ENCODE measurements at places on chromosomes 3 and 15.

DNA sequence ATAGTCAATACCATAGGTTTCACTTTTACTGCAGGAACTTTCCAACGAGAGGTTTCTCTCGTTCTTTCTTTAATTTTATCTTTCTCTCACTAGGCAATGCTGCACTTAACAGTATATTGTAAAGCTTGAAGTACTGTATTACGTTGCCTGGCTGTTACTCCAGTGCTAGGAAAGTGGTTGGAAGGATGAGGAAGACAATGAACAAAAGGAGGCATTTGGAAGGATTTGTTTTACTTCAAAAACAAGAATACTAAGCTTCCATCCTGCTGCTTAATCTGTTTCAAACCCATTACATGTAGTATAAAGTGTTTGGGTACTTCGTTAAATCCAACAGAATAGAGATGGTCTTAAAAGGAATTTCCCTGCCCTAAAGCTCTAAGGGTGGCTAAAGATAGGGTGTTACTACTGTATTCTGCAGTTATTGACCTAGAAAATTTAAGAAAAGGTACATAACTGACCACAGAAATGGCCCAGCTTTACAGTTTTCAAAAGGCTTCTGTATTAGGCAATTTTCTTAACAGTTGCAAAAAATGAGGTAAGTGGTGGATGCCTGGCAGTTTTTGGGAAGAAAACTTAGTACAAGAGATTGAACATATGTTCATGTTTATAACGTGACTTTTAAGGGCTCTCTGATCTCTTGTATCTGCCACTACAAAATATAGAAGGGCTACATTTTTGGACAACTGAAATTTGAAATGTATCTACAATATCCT is 785 bp upstream of the IFT57 start:
- DNase-seq = no peak

DNA sequence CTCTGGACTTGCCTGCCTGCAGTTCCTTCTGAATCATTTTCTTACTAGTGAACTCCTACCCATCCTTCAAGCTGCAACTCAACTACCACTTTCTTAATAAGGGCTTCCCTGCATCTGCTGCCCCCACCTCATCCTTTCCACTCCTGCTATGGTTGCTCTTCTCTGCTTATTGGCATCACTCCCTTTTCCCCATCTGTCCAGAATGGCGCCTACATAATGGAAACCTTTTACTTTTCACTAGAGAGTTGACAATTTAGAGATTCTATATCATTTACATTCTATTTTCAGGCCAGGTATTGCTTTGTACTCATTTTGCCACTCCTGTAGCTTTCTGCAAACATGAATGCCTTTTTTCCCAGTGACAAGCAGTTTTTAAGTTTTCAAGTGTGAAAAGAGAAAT is 1.9 kb upstream of the EPHA3 start:
- no peak for DNase-seq

DNA sequence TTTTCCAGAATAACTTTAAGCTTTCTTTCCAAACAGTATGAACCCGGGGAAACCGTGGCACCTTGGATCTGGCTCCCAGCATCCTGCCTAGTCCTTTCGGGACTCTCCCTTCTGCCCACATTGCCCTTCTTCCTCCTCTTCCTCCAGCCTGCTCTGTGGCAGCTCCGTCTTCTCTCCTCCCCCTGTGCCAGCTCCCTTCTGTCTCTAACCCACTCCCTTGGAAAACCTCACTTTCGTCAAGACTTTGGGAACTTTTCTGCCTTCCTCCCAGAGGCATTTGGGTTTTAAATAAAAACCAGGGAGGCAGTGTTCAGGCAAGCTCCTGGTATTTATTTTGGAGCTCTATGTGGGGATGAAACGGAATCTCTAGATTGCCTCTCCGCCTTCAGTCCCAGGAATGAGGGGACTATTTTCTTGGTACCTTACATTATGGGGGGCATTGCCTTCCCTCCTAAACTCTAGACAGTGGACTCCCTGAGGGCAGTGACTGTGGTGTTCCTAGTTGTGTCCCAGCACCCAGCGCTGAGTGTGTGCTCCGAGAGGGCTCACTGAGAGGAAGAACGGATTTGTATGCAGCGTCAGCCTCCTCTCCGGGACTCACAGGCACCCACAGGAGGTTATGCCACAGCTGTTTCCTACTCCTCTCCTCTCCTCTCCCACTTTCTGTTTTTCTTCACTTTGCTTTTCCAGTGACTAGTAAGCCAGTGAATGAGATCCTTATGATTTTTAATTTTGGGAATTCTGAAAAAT is 105.4 kb upstream of the MRPS22 start:
- no peak for DNase-seq

- DNase-seq = no peak
Observed at GRCh38 chr15:98427321-98427720, 221.0 kb upstream of the IGF1R start.

DNA sequence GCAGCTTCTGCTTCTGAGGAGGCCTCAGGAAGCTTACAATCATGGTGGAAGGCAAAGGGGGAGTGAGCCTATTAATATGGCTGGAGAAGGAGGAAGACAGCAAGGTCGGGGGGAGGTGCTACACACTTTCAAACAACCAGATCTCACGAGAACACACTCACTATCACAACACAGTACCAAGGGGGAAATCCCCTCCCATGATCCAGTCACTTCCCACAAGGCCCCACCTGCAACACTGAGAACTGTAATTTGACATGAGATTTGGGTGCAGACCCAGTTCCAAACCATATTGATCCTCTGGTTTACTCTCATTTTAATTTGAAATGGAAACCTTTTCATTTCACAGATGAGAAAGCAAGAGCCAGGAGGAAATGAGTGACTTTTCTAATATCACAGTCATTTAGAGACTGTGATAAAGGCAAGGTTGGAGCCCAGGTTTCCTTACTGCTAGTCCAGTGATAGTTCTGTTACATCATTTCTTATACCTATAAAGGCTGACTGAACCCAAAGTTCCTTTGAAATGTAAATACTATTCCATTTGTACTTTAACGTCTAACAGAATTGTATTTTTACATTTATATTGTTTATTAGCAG is 105.8 kb upstream of the GAP43 start:
- DNase-seq = no peak

DNA sequence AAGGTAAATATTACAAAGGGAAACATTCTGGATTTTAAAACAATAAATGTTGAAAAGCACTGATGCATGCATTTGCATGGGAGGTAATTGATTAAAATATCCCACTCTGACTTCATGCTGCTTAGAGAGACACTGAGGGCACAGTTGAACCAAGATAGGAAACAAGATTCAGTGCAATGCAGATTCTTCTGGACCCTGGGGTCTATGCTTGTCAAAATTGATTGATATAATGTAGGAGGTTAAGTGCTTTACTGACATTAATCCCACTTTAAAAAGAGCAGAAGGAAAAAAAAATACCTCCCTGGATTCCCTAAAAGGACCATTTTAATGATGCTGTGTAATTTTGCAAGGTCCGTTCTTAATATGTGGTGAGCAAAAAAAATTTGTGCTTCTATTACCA is 454.2 kb downstream of the GABRB3 start:
- DNase-seq = no peak

DNA sequence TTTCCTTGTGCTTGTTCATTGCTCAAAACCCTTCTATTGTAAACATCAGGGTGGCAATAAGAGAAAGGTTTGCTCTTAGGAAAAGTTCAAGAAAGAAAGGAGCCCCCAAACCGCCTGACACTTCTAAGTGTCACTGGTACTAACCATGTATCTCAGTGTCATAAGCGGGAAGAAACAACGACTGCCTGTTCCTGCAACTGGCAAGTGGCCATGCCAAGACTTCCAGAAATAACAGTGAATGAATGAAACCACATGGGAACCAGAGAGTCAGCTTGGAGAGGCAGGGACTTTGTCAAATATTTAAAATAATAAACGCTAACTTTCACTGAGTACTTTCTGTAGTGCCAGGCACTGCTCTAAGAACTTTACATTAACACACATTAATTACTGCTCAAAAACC is 1.1 kb downstream of the PLSCR2 start:
- DNase-seq = no peak

DNA sequence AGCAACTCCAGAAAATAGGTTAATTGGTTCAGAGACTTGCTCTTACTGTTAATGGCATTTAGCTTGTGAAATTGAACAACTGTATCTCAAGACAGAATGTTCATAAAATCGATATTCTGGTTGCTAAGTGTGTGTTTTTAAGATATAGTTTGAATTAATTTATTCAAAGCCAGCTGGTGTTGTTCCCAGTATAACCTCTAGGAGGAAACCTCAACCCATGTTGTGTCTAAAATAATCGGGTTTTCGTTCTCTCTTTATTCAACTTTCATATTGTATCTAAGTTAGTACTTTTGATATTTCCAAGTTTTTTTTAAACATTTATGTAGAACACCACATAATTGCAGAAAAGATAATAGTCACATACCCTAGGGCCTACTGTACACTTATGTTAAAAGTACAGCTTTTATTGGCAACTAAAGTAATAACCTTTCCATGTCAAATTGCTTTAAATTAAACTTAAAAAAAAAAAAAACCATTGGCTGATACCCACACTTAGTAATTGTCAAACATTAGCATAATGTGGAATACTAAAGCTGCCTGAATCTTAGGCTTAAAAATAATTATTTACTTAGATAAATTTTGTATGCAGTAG is 90.9 kb downstream of the SAMMSON start:
- DNase-seq = no peak

DNA sequence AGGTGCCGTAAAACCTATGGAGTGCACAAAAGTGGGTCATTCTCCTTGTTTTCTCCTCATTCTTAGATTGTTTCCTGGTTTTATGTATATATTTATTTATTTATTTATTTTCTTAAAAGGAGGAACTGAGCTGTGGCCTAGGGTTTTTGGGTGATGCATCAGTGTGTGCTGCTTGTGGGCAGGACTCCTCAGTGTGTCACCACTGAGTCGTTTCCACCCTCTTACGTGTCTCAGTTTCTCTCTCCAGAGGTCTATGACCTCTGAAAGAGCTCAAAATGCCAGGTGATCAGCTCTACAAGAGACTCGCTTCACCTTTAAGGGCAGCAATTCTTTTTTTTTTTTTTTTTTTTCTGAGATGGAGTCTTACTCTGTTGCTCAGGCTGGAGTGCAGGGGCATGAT is 72.9 kb downstream of the CD200 start:
- no peak for DNase-seq

- no peak for DNase-seq
Observed at GRCh38 chr3:52279596-52279995, 1.1 kb upstream of the WDR82 start.

- no peak for DNase-seq
Observed at GRCh38 chr3:14988988-14989394, 41.6 kb downstream of the NR2C2 start.

DNA sequence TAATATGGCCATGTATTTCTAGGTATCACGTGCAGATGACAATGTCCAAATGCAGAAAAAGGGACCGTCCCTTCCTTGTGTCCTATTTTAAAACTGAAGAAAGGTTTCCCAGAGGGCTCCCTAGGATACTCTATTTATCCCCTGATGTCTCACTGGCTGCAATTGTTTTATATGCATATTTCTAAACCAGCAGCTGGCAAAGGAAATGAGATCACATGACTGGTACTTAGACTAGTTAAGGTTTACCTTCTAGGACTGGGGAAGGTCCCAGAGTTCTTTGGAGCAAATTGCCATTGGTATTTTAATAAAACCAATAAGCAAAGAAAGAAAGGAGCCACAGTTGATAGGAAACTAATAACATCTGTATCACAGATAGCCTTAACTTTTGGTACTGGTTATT is 29.5 kb downstream of the GTF2E1 start:
- DNase-seq = no peak

GRCh38 chr3:128505771-128506170 is 12.8 kb upstream of the GATA2 start:
- no peak for DNase-seq

GRCh38 chr3:193903512-193903817 is 232.5 kb upstream of the HES1 start:
- DNase-seq = no peak

DNA sequence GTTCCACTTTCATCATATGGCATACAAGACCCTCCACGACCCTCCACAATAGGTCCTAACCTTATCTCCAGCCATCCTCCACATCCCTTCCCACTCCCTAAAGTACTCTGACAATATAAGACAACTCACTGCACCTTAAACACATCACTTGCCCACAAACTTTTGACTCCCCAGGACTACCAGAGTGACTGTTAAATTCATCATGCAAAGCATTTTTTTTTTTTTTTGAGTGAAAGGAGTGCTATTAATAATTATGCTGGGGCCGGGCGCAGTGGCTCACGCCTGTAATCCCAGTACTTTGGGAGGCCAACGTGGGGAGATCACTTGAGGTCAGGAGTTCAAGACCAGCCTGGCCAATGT is 55.8 kb downstream of the OSBPL10 start:
- no peak for DNase-seq

- no peak for DNase-seq
Observed at GRCh38 chr15:75775296-75776064, 62.8 kb upstream of the CSPG4 start.

DNA sequence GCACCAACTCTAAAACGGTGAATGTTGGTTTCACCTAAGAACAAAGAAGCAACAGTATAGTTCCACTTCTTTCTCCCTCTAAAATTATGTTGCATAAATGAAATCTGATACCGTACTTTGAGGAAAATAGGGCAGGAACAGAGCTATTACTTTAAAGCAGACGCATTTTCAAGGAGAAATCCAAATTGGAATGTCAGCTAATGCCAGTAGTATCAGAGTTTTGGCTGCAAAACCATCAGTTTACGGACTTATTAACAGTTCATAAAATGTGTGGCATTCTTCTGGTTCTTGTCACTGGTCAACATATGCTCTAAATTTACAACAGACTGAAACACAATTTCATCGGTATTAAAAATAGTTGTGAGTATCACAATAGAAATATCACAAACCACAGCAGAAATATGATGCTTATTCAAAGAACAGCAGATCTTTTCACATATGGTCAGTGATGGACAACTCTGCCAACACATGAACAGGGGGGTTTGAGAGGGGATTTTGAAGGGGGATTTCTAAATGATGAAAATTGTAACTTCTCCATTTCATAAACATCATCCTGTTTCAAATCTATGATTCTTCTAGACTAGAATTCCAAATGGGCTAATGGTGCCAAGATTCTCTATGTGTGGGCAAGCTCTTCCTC is 38.7 kb upstream of the ROBO2 start:
- no peak for DNase-seq

GRCh38 chr3:106126067-106126845 is 257.4 kb upstream of the CBLB start:
- no peak for DNase-seq

GRCh38 chr15:77475898-77476297 is 55.2 kb downstream of the HMG20A start:
- no peak for DNase-seq

DNA sequence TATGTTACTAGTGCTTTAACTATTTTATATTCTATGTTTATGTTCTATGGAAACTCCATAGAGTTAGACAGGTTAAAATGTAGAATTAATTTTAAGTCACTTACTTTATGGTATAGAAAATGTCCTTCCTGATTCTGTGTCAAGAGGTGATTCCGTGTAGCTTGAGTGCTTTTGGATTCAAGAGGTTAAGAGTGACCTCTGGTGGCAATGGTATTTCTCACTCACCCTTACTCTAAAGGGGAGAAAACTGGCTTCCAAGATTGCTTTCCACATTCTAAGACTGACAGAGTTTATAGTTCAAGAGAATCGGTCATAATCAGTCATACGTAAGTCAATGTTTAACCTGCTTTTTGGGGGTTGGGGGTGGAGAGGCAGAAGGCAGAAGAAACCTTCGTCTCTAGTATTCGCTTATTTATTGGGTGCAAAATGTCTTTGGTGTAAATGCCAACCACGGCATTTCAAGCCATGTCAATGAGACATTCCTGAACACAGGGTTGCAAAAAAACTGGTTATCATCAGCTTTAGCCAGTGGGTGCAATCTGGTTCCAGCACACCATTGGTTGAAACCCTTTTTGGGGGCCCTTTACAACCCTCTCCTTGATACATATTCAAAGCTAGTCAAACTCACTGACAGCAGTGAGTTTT is 92.0 kb upstream of the VGLL3 start:
- no peak for DNase-seq
